Thyroid gland (tissue), 4 donors: ENCODE measurements at places on chromosomes 11 and 22. TPM values are rescaled to one million over a fixed set of nuclear protein-coding genes. Genes with fewer than 3 reads are reported as not detected.
A peak's percentile ranks its signal among the peaks of the same experiment; 100 is the strongest.

- no peaks in the 10 kb centered on the region for H3K36me3 ChIP-seq
- peaks cover 11% of the 10 kb centered on the region for H3K4me1 ChIP-seq
- no peak overlapping the region for H3K4me3 ChIP-seq
These were observed 58.6 kb downstream of the DDIAS start for GRCh38 chr11:82959987-82960778.

GRCh38 chr11:73391665-73392064 lies 15.5 kb downstream of the RELT start:
- no peak overlapping the region for H3K27ac ChIP-seq
- no peaks in the 10 kb centered on the region for H3K36me3 ChIP-seq
- no peaks in the 10 kb centered on the region for H3K27me3 ChIP-seq
- H3K4me1 ChIP-seq = peaks cover 11% of the 10 kb centered on the region

- H3K4me1 ChIP-seq = no peaks in the 10 kb centered on the region
- H3K4me3 ChIP-seq = no peak overlapping the region
- peak; percentile 67 for DNase-seq
- no peaks in the 10 kb centered on the region for H3K36me3 ChIP-seq
- no peaks in the 10 kb centered on the region for H3K27me3 ChIP-seq
- no peak overlapping the region for H3K27ac ChIP-seq
These were observed 17.3 kb upstream of the SLC29A2 start for GRCh38 chr11:66388780-66389386.

GRCh38 chr22:49924113-49924833 lies 5.8 kb downstream of the CRELD2 start:
- no peak overlapping the region for H3K27ac ChIP-seq
- H3K36me3 ChIP-seq = no peaks in the 10 kb centered on the region
- H3K4me1 ChIP-seq = peaks cover 3% of the 10 kb centered on the region

DNA sequence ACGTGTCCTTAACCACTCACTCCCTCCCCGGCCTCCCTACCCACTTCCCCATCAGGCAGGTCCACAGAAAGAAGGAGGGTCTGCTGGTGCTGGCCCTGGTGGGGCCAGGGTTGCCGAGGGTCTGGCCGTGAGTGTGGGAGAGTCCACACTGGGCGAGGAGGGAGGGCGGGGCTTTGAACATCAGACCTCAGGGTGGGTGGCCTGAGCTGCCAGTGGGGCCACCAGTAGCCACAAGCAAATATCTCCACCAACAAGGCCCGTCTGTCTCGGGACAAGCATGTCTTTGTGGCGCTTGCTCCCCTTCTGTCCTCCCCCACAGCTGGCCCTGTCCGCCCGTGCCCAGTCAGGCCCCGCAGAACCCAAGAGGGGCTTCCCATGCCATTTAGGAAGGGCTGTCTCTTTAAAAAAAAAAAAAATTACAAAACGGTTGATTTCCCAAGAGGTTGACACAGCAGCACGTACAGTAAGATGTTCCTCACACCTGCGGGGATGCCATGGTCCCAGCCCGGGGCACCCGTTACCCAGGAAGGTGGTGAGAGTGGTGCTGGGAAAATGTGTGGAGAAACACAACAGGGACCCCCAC lies 17.7 kb upstream of the TALDO1 start:
- H3K4me3 ChIP-seq = no peak overlapping the region
- H3K27me3 ChIP-seq = no peaks in the 10 kb centered on the region
- H3K27ac ChIP-seq = no peak overlapping the region

DNA sequence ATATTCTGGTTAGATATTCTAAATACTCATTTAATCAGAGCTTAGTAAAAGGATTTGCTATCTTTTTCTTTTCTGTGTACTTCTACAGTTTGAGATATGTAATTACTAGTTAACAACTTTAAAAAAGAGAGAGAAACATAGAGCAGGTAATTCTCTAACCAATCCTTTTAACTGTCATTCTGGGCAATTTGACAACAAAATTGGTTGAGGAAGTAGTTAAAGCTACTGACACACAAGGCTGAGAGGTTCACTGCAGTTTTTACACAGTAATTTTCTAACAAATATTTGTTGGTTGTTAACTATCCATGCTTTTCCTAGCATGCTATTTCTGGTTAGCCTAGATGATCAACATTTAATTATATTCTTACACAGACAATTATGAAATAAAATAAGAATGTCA lies 3.6 kb downstream of the SOX6 start:
- no peak overlapping the region for H3K4me3 ChIP-seq
- H3K4me1 ChIP-seq = no peaks in the 10 kb centered on the region
- no peaks in the 10 kb centered on the region for H3K27me3 ChIP-seq
- DNase-seq = no peak
- H3K36me3 ChIP-seq = no peaks in the 10 kb centered on the region

DNA sequence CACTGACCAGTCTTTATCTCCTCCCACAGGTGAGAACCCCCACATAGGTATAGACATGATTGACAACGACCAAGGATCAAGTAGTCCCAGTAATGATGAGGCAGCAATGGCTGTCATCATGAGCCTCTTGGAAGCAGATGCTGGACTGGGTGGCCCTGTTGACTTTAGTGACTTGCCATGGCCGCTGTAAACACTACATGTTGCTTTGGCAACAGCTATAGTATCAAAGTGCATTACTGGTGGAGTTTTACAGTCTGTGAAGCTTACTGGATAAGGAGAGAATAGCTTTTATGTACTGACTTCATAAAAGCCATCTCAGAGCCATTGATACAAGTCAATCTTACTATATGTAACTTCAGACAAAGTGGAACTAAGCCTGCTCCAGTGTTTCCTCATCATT lies 76.5 kb downstream of the BTBD10 start:
- H3K27me3 ChIP-seq = no peaks in the 10 kb centered on the region
- H3K4me3 ChIP-seq = no peak overlapping the region
- H3K27ac ChIP-seq = no peak overlapping the region
- H3K36me3 ChIP-seq = peaks cover 21% of the 10 kb centered on the region

DNA sequence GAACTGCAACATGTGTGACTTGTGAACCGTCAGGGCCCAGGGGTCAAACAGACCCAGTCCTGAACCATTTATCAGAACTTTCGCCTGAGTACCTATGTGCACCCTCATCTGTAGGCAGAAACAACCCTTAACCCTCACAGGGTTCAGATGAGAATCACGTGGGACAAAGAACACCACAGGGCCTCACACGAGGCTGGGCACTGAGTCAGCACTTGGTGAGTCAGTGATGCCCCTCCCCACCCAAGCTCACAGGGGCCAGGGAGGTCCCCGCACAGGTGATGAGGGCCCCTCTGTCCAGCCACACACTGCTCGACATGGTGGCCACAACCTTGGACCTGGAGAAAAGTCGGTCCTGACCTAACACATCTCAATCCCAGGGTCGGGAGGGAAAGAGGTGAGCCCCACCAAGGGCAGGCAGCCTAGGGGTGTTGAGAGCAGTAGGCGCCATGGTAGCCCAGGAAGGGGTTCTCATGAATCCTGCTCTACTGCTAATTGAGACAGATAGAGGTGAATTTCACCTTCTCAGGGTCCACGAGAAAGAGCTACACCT lies 176.4 kb downstream of the SHANK2 start:
- H3K27me3 ChIP-seq = no peaks in the 10 kb centered on the region
- no peaks in the 10 kb centered on the region for H3K4me1 ChIP-seq
- no peak overlapping the region for H3K4me3 ChIP-seq
- no peak for DNase-seq

DNA sequence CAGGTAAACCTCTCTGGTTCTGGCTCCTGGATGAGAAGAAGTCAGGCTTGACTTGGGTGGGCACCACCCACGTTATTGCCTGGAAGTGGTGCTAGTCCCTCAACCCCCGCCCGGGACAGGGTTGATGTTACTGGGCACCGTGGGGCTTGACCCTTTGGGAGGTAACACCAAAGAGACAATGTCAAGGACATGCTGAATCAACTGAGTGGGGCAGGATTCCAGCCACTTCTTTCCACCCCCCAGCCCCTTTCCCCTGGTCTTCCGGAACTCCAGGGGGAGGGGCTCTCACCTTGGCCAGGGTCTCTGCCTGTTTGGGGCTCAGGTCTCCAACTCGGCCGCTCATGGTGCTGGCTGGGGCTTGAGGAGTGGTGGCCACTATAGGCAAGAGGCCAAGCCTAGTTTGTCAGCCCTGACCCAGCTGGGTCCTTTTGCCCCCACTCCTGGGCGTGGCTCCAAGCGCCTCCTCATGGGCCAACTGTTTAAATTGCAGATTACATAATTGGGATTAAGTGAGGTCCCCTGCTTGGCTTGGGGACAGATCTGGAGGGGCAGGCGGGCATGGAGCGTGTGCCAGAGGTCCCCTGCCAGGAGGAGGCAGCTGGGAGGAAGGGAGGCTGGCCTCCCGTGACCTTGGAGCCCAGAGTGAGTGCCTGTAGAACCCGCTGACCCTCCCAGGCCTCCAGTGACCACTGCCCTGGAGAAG lies at the start of gene SEC14L3:
SEC14L3 (minus strand) TSS at position 402 of the 703 bp plus-strand sequence; CDS start at position 343, 59 bp downstream.
- H3K4me1 ChIP-seq = peaks cover 5% of the 10 kb centered on the region
- H3K27ac ChIP-seq = no peak within 1 kb of the TSS
- DNase-seq = peak; percentile 23
- H3K27me3 ChIP-seq = no peaks in the 10 kb centered on the region
- no peak within 1 kb of the TSS for H3K4me3 ChIP-seq
- no peaks in the 10 kb centered on the region for H3K36me3 ChIP-seq

- no peaks in the 10 kb centered on the region for H3K27me3 ChIP-seq
- no peak overlapping the region for H3K27ac ChIP-seq
- no peaks in the 10 kb centered on the region for H3K36me3 ChIP-seq
These were observed 181.4 kb upstream of the MTMR2 start for GRCh38 chr11:96105197-96105895.

GRCh38 chr11:12026331-12027211 lies 18.1 kb upstream of the DKK3 start:
- no peak overlapping the region for H3K27ac ChIP-seq
- H3K27me3 ChIP-seq = no peaks in the 10 kb centered on the region
- no peaks in the 10 kb centered on the region for H3K4me1 ChIP-seq
- no peak overlapping the region for H3K4me3 ChIP-seq
- H3K36me3 ChIP-seq = no peaks in the 10 kb centered on the region

DNA sequence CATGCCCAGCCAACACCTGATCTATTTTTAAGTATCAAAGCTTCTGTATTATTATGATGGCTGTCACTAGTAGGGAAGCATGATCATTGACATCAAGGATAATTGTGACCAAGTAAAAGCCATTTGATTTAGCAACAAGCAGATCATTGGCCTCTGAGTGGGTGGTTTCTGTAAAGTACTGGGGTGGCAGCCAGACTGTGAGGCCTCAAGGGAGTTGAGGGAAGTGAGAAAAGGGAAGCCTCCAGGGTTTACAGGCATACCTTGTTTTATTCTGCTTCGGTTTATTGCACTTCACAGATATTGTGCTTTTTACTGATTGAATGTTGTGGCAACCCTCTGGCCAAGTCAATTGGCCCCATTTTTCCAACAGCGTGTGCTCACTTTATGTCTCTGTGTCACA lies 60.1 kb downstream of the PRR5L start:
- H3K27ac ChIP-seq = no peak overlapping the region
- no peak overlapping the region for H3K4me3 ChIP-seq
- H3K36me3 ChIP-seq = no peaks in the 10 kb centered on the region
- no peak for DNase-seq

- no peaks in the 10 kb centered on the region for H3K36me3 ChIP-seq
- H3K27ac ChIP-seq = no peak overlapping the region
- H3K4me3 ChIP-seq = no peak overlapping the region
- H3K27me3 ChIP-seq = peaks cover 15% of the 10 kb centered on the region
These were observed 38.7 kb downstream of the CYTH4 start for GRCh38 chr22:37320726-37321677.

DNA sequence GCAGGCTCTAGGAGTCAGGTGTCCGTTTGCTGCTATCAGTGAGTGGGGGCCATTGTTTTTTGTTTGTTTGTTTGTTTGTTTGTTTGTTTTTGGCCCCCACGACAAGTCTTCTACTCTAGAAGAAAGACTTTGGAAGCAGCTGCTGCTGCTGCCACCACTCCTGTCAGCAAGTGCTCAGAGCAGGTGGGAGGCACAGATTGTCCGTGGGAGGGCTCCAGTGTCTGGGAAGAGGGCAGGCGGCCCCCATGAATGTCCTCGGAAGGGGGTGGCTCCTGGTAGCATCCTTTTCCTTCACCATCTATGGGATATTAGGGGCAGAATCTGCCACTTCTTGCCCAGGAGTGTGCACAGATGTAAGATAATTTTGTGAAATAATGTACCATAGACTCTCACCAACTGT lies 37.8 kb upstream of the YWHAH start:
- H3K27me3 ChIP-seq = no peaks in the 10 kb centered on the region
- no peaks in the 10 kb centered on the region for H3K4me1 ChIP-seq
- peaks cover 6% of the 10 kb centered on the region for H3K36me3 ChIP-seq
- no peak overlapping the region for H3K4me3 ChIP-seq

- DNase-seq = no peak
- H3K4me3 ChIP-seq = no peak overlapping the region
- H3K4me1 ChIP-seq = peaks cover 8% of the 10 kb centered on the region
- no peak overlapping the region for H3K27ac ChIP-seq
- H3K36me3 ChIP-seq = no peaks in the 10 kb centered on the region
These were observed 38.2 kb downstream of the LDLRAD3 start for GRCh38 chr11:35982061-35982460.

DNA sequence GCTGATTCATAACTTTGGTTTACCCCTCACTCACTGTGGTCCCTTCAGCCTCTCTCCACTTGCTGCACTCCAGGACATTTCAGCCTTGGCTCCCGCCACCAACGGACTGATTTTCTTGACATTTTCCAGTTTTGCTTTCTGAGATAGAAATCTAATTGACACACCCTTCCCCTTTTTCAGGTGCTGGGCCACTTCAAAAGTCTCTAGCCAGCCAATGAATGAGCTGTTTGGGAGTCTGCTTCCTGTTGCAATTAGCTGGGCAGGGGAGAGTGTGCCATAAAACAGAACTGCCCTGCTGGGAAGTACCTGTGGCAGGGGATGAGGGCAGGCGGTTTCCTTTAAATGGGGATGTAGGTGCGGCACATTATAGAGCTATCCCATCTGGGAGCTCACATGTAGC lies 21.1 kb upstream of the PLET1 start:
- no peak overlapping the region for H3K4me3 ChIP-seq
- no peaks in the 10 kb centered on the region for H3K27me3 ChIP-seq
- H3K4me1 ChIP-seq = no peaks in the 10 kb centered on the region
- no peak overlapping the region for H3K27ac ChIP-seq

DNA sequence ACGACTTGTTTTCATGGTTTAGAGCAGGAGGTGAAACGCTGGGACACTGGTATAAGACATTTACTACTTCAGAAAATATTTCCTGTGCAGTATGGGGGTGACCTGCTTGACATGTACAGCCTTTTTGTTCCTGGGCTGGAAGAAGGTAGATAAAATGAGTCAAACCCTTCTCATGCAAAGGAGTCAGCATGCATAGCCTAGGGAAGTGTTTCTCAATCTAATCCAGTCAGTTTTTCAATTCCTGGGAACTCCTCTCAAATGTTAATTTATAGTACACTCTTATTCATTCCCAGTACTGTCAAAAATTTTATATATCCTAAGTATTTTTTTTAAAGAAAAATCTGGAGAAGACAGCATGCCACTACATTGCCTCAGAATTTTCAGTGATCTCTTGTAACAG lies 154.7 kb upstream of the GUCY1A2 start:
- DNase-seq = no peak
- H3K27me3 ChIP-seq = no peaks in the 10 kb centered on the region
- no peak overlapping the region for H3K27ac ChIP-seq

GRCh38 chr11:75350743-75351540 lies 519 bp downstream of the ARRB1 start:
- peak overlapping the region; percentile 78 for H3K27ac ChIP-seq
- DNase-seq = peak; percentile 42
- no peaks in the 10 kb centered on the region for H3K36me3 ChIP-seq
- peak overlapping the region; percentile 24 for H3K4me3 ChIP-seq
- H3K4me1 ChIP-seq = peaks cover 48% of the 10 kb centered on the region

OR52B2 gene
- not detected for total RNA-seq

C11orf87 gene
- not detected for total RNA-seq

CDKN1C gene
- total RNA-seq = 29.7 TPM

SCN3B gene
- total RNA-seq = 6.6 TPM

OR51B2 gene
- total RNA-seq = not detected

PDGFD gene
- 28.5 TPM for total RNA-seq
